IPS DF 19.7 (cell line): ENCODE measurements at places on chromosomes 4 and X.
A peak's percentile ranks its signal among the peaks of the same experiment; 100 is the strongest.

GRCh38 chr4:53688186-53688790, 97.0 kb upstream of the LNX1 start:
- DNase-seq: no peak

- no peak for DNase-seq
Observed at GRCh38 chr4:9924750-9925149, 96.5 kb downstream of the SLC2A9 start.

- DNase-seq: no peak
Observed at GRCh38 chr4:3672465-3672831, 93.7 kb upstream of the ADRA2C start.

- DNase-seq: no peak
Observed at GRCh38 chr4:52595001-52595400, 64.1 kb downstream of the USP46 start.

GRCh38 chrX:65674204-65674893, 6.9 kb downstream of the MSN start:
- no peak for DNase-seq

DNA sequence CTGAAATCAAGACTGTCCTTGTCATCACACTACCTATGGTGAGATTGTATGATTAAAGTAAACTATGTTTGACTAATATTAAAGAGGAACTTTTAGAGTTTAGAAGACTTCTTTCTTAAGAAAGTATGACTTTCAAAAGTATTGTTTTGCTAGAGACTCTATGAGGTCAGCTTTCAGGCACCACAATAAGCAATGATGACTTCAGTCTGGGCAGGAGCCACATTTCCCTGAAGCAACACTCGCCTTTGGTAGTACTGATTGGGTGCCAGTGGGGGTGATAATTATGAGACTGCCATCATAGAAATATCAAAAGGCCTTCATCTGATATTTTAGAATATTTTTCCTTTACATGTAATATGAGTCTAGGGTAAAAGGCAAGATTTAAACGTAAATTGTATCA, 212.6 kb downstream of the DTHD1 start:
- no peak for DNase-seq

- DNase-seq: no peak
Observed at GRCh38 chr4:178953447-178954120, 1511.3 kb upstream of the AGA start.

- no peak for DNase-seq
Observed at GRCh38 chrX:150696331-150696730, 3.1 kb downstream of the MTMR1 start.

- DNase-seq: no peak
Observed at GRCh38 chr4:145058256-145058655, 39.7 kb downstream of the ANAPC10 start.

- no peak for DNase-seq
Observed at GRCh38 chrX:2589186-2590020, 88.6 kb upstream of the DHRSX start.

GRCh38 chr4:183253451-183253850, 66.6 kb downstream of the CLDN22 start:
- DNase-seq: no peak

- DNase-seq: no peak
Observed at GRCh38 chrX:10725071-10725470, 104.7 kb upstream of the MID1 start.

DNA sequence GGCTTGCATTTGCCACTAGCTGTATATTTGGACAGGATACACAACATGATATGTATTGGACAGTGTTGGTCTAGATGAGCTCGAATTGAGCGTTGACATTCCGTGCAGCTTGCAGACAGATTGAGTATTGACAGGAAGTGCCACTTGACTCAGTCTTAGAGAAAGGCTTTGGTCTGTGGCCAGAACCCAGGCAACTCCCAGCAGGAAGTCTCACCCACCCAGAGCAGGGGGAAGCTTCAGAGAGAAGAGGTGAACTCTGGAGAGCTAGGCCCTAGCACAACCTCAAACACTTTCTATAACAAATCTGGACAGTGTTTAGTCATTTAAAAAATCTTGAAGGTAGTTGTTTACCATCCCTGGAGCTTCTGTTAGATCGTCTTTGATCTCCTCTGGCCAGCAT, 280.5 kb downstream of the FBXW7 start:
- DNase-seq: no peak

- DNase-seq: no peak
Observed at GRCh38 chrX:134741746-134742145, 83.5 kb upstream of the PLAC1 start.

- DNase-seq: peak; percentile 5
Observed at GRCh38 chrX:154317391-154317995, 21.9 kb downstream of the TKTL1 start.

GRCh38 chr4:69800599-69800998, 40.2 kb upstream of the SULT1B1 start:
- no peak for DNase-seq

DNA sequence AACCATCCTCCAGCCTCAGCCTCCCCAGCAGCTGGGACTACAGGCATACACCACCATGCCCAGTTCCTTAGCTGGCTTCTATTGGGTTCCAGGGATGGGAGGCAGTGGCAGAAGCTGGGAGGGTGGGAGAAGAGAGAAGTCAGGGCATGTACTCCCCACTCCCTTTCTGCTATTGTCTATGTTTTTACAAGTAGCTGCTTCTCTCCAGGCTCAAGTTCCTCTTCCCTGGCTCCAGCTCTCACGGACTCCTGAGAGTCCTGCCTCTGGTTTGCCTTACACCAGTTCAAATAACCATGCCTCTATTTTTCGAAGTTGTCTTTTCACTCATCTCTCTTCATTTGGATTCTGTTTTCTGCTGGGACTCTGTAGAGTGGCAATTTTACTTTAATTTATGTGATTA, 2.9 kb downstream of the TBC1D9 start:
- no peak for DNase-seq

DNA sequence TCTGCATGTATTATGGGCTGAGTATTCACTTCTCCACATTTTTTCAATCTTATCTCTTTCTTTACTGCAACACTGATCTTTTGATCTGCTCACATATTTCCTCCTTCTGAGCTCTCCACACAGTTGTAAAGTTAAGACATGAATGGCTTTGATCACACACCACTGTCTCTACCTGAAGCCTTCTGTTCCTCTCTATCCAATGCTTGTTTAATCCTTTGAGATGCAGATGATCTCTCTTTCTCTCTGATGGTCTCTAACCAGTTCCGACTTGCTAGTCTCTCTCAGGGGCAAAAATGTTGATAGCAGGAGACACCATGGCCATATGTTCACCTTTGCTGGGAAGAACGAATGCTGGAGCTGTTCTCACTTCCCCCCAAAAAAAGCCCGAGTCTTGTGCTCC, 162.4 kb downstream of the UNC5C start:
- peak; percentile 38 for DNase-seq

DNA sequence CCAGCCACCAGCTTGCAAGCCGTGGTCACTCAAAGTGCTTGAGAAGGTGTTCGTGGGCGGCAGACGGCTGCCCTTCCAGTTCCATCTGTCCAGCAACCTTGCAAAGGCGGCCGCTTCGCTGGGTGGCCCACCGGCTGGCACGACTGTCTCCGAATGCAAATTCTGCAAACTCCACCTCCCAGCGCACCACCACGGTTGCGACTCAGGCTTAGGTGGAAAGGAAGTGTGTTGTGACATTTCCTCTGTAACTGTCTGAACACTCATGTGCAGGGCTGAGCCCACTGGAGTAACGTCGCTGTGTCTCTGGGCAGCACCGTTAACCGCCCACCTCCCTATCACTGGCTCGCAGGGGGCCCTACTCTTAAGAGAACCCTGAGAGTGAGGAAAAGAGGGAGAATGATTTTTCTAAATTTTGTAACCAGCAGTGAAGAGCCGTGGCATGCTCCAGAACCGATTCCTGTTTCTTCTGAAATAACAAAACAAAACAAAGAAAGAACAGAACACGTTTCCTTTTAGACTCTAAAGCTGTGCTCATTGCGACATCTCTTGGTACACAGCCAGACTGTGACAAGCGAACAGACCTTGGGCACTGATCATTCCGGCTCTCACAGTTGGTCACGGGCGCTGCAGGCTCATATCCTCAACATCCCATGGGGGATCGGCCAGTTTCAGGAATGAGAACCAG, at the start of gene P2RY8:
Gene P2RY8 (minus strand): TSS at position 155 of the 685 bp plus-strand sequence. CDS start 70,627 bp downstream, outside the sequence.
- no peak for DNase-seq

GRCh38 chr4:39032218-39033085, at the start of gene TMEM156:
Gene TMEM156 (minus strand): TSS chr4:39032409. CDS start chr4:39032313, 96 bp downstream.
- no peak for DNase-seq

DNA sequence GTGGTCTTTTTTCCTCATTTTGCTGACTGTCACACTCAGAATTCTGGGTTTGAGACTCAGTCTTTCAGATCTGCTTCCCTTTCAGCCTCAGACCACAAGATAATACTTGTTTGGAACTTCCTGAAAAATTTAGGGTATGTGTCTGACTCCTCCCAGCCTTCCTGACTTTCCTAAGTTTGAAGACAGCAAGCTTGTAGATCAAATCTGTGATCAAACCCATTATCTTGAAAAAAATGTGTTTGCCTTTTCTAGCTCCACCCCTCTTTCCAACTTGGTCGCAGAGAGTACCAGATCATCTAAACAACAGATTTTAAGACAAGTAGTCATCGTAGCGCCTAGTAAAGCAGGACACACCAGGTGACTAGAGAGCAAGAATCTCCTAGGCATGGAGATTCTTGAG, 9.9 kb downstream of the BCAP31 start:
- DNase-seq: no peak

- DNase-seq: no peak
Observed at GRCh38 chrX:1264556-1264955, 4.1 kb upstream of the CSF2RA start.

DNA sequence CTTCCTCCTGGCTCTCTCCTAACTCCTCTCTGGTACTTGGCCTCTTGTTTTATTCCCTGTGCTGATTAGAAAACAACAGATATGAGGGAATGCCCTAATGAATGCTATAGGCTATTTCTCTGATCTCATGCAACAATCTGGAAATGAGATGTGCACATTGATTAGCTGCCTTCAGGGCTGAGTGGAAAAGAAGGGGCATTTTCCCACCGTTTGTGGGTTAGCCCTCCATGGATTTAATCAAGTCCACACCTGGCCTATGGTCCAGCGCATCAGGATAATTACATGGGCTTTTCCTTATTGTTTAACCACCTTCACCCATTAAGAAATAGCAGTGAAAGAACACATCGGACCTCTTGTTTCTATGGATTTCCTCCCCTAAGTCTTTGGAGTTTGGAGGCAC, 70.0 kb downstream of the CAPN6 start:
- no peak for DNase-seq

GRCh38 chrX:38175139-38175538, 45.5 kb downstream of the SRPX start:
- peak; percentile 20 for DNase-seq

DNA sequence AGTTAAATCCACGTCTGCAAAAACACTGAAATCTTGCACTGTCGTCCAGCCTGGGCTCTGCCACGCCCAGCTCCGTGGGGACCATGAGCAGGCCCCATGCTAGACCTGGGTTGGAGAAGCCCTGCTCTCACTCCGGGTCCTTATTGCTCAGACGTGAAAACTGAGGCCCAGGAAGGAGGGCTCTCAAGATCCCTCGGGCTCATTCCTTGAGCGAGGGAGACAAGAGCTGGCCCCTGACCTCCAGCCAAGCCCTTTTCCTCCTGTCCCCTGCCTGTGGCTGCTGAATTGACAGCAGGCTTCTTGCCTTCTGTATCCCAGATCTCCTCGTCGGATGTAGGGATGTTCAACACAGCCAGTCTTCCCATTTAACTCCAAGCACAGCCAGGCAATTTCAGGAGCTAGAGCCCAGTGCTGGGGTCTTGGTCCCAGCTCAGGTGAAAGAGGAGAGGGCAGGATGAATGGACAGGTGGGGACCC, 109.5 kb downstream of the CPZ start:
- no peak for DNase-seq

- DNase-seq: no peak
Observed at GRCh38 chrX:53483416-53483815, 49.2 kb upstream of the HSD17B10 start.

GRCh38 chr4:87057835-87058355, 123.1 kb downstream of the AFF1 start:
- DNase-seq: no peak

DNA sequence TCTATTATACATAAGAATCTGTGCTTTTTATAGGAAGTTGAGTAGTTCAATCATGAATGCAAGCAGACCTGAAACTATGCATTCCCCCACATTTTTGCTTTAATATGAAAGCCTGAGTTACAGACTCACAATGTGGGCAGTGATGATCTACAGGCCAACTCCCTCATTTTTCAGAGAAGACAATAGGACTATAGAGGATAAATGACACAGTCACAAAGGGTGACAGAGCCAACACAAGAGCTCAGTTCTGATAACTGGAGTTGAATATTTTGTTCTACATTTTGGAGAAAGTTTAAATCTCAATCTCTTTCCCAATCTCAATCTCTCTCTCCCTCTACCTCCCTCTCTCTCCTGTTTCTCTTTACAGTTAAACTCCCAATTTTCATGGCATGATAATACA, 27.0 kb downstream of the MBNL3 start:
- no peak for DNase-seq

DNA sequence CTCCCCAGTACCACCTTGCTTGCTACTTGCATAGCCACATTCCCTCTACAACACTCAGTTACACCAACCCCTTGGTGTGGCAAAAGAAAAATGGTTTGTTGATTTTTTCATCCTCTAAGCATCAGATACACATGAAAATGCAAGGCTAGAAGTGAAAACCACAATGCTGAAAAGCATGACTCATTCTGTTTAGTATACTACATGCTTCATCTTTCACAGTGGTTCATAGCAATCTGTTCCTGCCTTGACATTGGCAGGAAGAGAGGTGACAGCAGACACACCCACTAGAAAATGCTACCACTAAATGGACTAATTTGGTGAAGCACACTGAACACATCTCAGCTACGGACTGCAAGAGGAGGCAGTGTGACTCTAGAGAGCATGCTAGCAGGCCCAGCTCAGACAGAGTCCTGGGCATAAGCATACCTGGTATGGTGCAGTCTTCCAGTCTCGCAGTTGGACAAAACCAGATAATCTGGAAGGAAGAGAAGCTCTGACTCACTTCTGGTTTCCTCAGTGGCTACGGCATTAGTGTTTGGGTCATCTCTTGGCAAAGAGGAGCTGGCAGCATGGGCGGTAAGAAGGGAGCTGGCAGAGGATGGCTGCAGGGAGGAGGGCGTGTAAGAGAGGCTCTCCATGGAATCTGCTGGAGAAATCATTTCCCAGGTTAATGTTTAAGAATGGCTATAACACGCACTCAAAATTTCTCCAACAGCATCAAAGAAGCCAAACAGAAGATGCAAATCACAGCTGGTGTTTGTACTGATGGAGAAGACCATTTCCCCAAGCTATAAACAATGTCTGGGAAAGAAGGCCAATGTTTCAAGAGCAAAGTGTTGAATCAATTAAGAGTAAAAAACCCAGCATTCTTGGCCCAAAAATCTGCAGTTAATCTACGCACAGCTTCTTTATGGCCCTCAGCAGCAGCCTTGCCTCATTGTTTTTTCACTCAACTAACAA, 37.8 kb downstream of the GAB3 start:
- DNase-seq: no peak
